ENCODE measurements at places on chromosomes 3 and 15. TPM values are rescaled to one million over a fixed set of nuclear protein-coding genes. Genes with fewer than 3 reads are reported as not detected.

GRCh38 chr15:89461386-89461785, 35.0 kb downstream of the RHCG start:
- no peak overlapping the region for H3K27ac ChIP-seq
- H3K4me1 ChIP-seq: no peaks in the 10 kb centered on the region
- no peaks in the 10 kb centered on the region for H3K36me3 ChIP-seq
- no peak overlapping the region for H3K4me3 ChIP-seq
- DNase-seq: no peak

GRCh38 chr3:178334239-178334638, 202.0 kb upstream of the KCNMB2 start:
- DNase-seq: no peak
- no peak overlapping the region for H3K27ac ChIP-seq
- no peak overlapping the region for H3K4me3 ChIP-seq
- H3K27me3 ChIP-seq: no peaks in the 10 kb centered on the region
- H3K4me1 ChIP-seq: no peaks in the 10 kb centered on the region
- no peaks in the 10 kb centered on the region for H3K36me3 ChIP-seq

DNA sequence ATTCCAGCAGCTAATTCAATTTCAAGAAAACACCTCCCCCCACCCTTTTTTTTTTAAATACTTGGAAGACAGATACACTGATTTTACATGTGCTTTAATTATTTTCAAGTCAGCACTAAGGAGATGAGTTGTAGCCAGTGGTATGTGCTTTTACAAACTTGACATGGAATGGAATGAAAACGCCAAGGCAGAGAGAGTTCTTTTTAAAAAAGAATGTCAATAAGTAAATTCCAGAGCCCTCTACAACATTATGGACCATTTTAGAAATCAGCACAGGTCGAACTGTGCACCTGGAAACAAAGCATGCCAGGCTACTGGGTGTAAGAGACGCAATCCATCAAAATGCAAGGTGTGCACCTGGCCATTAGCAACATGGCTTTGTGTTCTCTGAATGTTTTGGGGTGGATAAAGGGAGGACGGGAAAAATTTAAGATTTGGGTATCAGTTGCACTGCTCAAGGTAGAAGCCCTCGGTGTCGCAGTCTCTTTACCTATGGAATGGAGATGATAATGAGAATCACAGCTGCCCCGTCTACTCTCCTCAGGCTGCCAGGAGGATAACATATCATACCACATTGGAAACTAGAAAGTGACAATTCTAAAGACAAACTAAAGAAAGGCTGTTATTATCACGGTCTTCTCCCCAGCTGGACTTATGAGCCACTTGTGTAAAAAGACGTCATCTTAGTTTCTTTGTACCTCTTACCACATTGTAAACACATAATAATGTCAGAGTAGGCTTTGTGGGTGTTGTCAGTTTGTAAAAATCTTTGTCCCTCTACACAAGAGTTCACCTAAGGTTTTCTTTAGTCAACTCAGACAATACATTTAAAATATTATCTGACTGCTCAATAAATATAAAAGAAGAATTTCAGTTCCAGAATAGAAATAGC, 107.4 kb upstream of the PRICKLE2 start:
- H3K27ac ChIP-seq: no peak overlapping the region
- H3K4me1 ChIP-seq: no peaks in the 10 kb centered on the region
- H3K36me3 ChIP-seq: no peaks in the 10 kb centered on the region
- no peak for DNase-seq
- H3K4me3 ChIP-seq: no peak overlapping the region

GRCh38 chr15:32099956-32100684, 69.8 kb downstream of the CHRNA7 start:
- no peak overlapping the region for H3K4me3 ChIP-seq
- H3K36me3 ChIP-seq: no peaks in the 10 kb centered on the region
- no peak overlapping the region for H3K27ac ChIP-seq
- no peaks in the 10 kb centered on the region for H3K4me1 ChIP-seq
- no peak for DNase-seq
- H3K27me3 ChIP-seq: no peaks in the 10 kb centered on the region

Gene EID1
- polyA plus RNA-seq: 33.8 TPM

Gene GTF2A2
- polyA plus RNA-seq: 133 TPM

Gene GPR149
- not detected for polyA plus RNA-seq

Gene ZNF774
- not detected for polyA plus RNA-seq

Gene PGBD4
- polyA plus RNA-seq: 0.58 TPM

Gene GPR15
- polyA plus RNA-seq: not detected
